ENCODE measurements at places on chromosomes 1 and 21.

DNA sequence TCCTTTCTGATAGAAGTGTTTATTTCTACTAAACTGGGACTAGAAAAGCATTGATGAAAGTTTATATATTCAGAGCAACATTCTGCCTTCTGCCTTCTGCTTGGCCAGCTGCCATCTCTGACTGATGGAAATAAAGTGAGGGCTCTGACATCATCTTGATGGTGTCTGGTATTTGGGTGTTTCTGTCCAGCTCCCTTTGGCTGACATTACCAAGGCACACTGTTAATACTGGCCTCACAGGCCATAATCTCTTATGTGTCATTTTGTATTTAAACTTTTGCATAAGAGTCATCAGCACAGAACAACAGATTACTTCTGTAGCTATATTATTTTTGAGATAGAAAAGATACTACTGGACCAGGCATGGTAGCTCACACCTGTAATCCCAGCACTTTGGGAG lies 216.9 kb downstream of the RYR2 start:
- no peak for DNase-seq

DNA sequence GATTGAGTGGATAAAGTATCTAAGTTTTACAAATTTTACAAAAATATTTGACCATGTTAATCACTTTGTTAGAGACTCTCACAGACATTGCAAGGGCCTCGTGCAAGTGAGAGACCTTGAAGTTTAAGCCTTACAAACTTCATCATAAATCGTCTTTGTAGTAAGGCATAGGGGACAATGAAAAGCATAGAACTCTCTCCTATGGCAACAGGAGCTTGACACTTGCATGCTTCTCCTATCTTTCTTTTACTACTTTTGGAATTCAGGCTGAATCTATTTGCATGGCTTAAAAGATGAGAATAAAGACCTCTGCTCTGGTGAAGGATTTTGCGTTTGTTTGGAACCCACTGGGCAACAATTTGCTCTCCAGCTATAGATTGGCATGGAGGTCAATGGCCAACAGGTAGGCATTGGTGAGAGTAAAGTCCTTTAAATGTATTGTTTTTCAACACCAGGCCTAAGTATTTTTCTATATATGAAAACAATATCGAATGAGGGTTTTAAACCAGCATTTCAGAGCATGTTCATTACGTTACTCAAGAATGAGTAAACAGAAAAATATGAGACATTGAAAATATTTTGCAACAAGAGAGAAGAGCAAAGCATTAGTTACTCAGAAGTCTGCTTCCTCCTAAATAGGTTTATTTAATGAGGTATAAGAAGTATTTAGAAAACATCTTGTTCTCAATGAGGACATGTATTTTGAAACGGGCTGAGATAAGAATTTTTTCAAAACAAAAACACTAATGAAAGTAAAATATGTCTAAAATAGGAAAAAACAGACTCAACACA lies 192.2 kb downstream of the TGFB2 start:
- no peak for DNase-seq

DNA sequence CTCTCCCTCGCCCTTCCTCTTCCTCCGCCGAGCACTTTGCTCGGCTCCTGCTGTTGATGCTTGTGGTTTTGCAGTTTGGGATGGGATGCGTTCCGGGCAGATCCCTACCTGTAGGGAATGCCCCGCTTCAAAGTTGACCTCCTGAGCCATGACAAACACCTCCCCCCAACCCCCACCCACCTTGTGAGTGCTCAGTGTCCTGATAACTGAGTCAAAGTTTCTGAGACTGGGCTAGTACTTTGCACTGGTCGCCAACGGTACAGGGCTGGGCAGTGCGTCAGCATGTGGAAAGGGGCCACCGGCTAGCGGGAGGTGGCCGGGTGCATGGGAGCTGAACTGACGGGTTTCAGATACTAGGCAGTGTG lies 771 bp downstream of the RABGAP1L start:
- no peak for DNase-seq

DNA sequence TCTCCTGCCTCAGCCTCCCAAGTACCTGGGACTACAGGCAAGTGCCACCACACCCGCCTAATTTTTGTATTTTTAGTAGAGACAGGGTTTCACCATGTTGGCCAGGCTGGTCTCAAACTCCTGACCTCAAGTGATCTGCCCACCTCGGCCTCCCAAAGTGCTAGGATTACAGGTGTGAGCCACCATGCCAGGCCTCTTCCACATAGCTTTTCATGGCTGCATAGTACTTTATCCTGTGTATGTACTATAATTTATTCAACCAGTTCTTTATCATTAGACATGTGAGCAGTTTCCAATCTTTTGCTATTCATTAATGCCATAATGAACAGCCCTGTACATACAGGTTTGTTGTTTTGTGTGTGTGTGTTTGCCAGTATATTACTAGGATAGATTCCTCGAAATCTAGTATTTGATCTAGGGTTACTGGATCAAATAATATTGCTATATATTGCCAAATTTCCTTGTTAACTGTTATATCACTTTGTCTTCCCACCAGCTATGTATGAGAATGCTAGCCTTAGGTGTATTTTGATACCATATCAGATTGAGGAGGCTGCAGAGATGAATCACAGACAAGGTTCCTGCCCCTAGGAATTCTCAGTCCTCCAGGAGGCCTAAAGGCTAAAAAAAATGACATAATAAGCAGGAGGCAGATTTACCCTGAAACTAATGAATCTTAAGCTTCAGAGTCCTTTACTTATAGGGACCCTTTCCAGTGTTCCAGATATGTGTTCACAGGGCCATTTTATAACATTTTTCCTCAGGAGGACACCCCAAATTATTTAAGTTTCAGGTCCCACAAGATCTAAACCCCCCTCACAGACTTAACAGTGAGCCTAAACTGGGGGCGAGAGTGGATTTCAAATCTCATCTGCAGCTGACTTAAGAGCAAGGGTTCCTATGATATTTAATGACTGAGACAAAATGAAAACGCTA lies 2.1 kb upstream of the PDIK1L start:
- no peak for DNase-seq

- peak; percentile 6 for DNase-seq
Observed at GRCh38 chr1:231315887-231316286, 21.8 kb downstream of the EXOC8 start.

GRCh38 chr1:42931911-42932422 lies 26.7 kb downstream of the SLC2A1 start:
- peak; percentile 66 for DNase-seq

GRCh38 chr1:214008791-214009422 lies 21.1 kb downstream of the PROX1 start:
- no peak for DNase-seq

- no peak for DNase-seq
Observed at GRCh38 chr1:24120965-24121364, 9.0 kb upstream of the MYOM3 start.

GRCh38 chr1:235011064-235011598 lies 117.5 kb downstream of the TOMM20 start:
- DNase-seq: no peak

Measured in activated CD4-positive, CD25-positive, alpha-beta regulatory T cell (primary cell).